ENCODE measurements at places on chromosomes 12 and 14.

GRCh38 chr12:62562846-62563245, 96.2 kb downstream of the MON2 start:
- DNase-seq: no peak

- no peak for DNase-seq
These were observed 170.9 kb downstream of the DUSP6 start for GRCh38 chr12:89181271-89181920.

- DNase-seq: no peak
These were observed 218.8 kb downstream of the DPF3 start for GRCh38 chr14:72675126-72675525.

DNA sequence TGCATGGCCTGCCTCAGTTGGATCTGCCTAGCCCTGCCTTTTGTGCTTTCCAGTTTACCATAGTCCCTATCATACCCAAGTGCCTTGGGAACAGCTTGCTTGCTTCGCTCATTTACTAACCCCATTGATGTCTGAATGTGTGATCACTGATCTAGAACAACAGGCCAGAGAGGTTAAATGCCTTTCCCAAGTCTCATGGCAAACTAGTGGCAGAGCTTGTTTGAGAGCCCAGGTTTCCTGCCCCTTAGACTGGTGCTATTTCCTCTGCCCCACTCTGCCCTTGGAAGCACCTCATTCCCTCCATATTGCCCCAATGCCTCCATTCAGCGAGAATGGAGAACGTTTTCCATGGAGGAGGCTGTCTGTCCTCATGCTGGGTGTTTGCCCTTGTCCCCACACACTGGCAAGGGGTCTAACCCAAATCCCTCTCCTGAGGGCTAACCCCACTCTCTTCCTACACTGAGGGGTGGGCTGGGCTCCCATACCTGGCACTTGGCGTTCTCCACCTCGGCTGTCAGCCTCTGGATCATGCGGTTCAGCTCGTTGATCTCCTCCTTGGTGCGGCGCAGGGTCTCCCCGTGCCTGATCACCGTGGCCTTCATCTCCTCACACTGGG, 19.8 kb downstream of the KRT7 start:
- no peak for DNase-seq

GRCh38 chr14:61549425-61549824, 145.9 kb upstream of the HIF1A start:
- no peak for DNase-seq

- no peak for DNase-seq
These were observed 28.9 kb downstream of the SLC15A4 start for GRCh38 chr12:128794661-128795529.

GRCh38 chr14:44712024-44712815, 205.1 kb upstream of the FSCB start:
- DNase-seq: no peak

- DNase-seq: no peak
These were observed 56.1 kb downstream of the BMP4 start for GRCh38 chr14:53900499-53900898.

GRCh38 chr12:22282283-22282682, 52.2 kb downstream of the ST8SIA1 start:
- DNase-seq: no peak

DNA sequence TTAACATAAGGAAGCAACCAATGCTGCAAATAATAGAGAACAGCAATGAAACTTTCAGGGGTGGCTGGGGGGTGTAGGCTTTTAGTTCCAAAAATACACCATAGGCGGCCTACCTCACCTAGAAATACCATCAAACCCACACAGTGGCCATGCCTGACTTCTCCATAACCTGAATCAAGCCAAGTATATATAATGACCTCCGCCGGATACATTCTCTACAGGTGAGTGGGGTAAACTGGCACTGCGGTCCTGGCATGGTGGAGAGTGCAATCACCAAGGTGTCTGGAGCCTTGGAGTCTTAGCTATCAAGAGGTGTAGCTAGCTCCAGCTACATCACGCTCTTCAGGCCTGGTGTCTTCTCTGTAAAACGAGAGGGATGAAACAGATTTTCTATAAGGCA, 1.2 kb downstream of the ZBTB25 start:
- no peak for DNase-seq

DNA sequence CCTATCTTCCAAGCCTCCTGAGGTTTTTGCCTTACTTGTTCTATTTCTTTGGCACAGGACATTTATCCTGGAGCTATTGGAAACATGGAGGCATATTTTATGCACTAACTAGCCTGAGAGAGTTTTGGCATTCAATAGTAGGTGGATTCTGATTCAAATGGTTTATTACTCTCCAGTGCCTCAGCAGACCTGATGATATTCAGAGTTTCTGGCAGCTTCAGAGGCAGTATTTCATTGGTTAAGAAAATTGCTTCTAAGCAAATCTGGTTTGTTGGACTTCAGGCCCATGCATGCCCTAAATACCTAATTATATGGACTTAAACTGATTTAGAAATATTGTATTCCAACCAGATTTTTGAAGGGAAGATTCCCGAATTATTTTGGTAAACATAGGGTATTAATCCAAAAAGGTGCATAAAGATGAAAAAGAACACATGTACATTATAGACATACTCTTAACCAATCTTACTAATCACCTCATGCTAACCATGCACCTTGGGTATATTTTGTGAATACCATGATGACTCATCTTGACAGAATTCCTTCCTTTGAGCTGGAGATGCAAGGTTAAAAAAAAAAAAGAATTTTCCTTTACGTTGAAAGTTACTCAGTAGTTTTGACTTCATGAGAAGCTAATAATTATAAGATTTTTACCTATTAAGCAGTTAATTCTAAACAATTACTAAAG, 44.3 kb upstream of the KTN1 start:
- no peak for DNase-seq

DNA sequence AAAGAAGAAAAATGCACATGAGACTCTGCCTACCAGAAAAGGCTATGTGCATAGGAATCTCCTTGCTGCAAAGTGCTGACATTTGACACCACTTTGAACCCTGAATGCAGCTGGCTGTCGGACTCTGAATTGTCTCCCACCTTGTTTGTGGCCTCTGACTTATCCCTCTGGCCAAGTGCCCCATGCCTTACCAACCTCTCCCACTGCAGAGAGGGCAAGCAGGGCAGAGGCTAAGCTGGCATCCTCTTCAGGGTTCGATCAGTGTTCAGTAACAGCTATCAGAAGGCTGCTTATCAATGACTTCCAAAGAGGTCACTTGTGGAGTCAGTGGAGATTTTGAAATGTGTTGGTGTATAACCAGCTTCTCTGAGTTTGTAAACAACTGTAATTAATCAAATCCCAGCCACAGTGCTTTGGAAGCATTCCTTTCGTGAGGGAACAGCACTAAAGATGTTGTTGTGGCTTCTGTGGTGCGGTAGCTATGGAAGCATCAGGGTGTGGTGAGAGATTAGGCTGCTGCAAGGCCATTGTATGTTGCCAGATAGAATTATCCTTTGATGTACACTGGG, 22.6 kb upstream of the BMP4 start:
- DNase-seq: no peak

DNA sequence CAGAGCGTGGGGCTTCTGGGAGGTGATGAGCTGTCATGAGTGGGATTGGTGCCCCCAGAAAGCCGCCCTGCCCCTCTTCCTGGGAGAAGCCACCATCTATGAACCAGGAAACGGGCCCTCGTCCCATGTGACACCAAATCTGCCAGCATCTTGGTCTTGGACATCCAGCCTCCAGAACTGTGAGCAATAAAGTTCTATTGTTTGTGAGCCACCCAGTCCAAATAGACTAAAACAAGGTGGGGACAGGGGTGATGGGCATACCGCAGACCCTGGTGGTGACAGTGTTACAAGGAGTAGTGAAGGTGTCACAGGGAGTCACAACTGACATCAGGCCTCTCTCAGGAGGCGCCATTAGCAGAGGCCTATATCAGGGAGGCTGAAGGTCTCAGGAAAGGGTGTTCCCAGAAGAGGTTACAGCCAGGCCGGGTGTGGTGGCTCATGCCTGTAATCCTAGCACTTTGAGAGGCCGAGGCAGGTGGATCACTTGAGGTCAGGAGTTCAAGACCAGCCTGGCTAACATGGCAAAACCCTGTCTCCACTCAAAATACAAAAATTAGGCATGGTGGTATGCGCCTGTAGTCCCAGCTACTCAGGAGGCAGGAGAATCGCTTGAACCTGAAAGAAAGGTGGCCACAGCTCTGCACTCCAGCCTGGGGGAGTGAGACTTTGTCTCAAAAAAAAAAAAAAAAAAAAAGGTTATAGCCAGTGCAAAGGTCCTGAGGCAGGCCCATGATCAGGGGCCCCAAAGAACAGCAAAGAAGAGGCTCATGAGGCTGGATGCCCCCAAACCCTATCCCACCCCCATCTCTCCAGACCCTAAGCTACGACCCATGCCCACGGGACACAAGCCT, 53.0 kb downstream of the NCOR2 start:
- DNase-seq: no peak

DNA sequence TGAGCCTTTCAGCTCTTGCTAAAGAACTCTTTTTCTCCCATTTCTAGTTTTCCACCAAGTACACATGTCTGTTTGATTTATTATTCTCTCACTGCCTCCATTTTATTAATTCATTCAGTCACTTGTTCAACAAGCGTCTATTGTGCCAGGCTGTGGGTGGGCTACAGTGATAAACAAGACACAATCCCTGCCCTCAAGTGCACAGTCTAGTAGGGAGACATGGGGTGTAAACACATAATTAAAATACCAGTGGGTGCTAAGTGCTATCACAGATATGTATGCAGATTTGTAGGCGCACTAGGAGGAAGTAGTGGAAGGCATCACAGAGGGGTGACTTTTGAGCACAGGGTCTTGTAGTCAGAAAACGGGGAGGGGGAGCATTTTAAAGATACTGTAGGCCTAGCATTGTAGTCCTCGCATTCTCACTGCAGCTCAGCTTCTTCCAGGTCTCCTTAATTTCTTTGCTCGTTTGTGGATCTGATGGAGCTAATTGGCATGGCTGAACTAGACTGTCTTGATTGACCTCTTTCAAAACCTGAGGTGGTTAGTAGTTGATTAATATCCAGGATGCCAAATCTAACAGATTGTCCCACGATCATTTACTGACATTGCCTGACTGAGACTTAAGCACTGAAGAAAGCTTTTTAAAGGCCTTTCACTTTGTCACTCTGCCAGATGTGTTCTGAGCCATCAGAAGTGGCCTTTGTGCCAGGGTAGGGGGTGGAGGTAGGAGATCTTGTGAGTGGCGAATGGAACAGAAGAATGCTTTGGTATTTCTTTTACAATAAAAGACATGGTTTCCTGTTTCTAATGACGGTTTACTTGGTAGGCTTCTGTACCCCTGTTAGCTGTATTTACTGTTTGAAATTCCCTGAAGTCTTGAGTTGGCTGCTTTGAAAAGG, 116.9 kb downstream of the DIP2B start:
- peak; percentile 7 for DNase-seq

DNA sequence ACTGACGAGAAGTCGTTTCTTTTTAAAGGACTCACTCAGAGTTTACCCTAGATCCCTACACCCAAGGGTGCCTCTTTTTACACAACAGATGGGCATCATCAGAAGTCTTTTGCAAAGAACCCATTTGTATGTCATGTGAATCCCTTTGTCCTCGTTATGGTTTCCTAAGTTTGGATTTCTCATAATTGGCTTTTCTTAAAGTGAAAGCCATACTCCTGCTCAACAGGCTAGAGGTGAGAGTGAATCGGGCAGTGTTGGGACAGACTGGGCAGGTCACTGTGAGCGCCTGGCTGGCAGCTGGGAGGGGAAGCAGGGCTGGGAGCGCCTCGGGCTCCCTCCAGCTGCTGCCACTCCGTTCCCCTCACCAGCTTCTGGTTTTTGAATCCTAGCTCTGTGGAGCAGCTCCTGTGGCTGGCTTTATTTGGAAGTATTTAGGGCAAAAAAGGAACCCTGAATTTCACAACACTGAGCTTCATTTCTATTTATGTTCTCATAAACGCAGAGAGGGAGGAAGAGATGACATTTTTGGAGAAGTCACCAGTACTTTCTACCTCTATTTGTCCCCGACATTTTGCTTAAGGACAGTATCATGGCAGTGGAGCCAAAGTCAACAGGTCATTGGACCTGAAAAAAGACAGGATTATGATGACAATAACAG, 63.8 kb upstream of the ACTN1 start:
- DNase-seq: no peak

GRCh38 chr14:105549481-105549880, 23.1 kb downstream of the TMEM121 start:
- no peak for DNase-seq

- no peak for DNase-seq
These were observed 99.2 kb downstream of the LGR5 start for GRCh38 chr12:71538807-71539206.

- DNase-seq: no peak
These were observed 237.2 kb downstream of the ITPR2 start for GRCh38 chr12:26595806-26596205.
